HepG2 (cell line): ENCODE measurements at places on chromosomes 5 and 9. TPM values are rescaled to one million over a fixed set of nuclear protein-coding genes. Genes with fewer than 3 reads are reported as not detected.

- no peak overlapping the region for H3K4me3 ChIP-seq
- H3K27me3 ChIP-seq = no peaks in the 10 kb centered on the region
- no peak for DNase-seq
- no peaks in the 10 kb centered on the region for H3K36me3 ChIP-seq
Measured at GRCh38 chr5:76162335-76162734, 79.2 kb downstream of the SV2C start.

GRCh38 chr5:176873541-176874172 lies 25.5 kb downstream of the HK3 start:
- no peak for DNase-seq
- H3K27ac ChIP-seq = no peak overlapping the region
- peaks cover 58% of the 10 kb centered on the region; the same call in 2 of the 3 replicates for H3K27me3 ChIP-seq
- H3K4me1 ChIP-seq = peaks cover 8% of the 10 kb centered on the region; the same call in 1 of the 2 replicates
- no peak overlapping the region for H3K4me3 ChIP-seq
- no peaks in the 10 kb centered on the region for H3K36me3 ChIP-seq

- H3K4me3 ChIP-seq = no peak overlapping the region
- no peak for DNase-seq
- H3K36me3 ChIP-seq = no peaks in the 10 kb centered on the region
- H3K27me3 ChIP-seq = no peaks in the 10 kb centered on the region; the same call in 1 of the 2 replicates
Measured at GRCh38 chr5:31086839-31087415, 106.6 kb upstream of the CDH6 start.

DNA sequence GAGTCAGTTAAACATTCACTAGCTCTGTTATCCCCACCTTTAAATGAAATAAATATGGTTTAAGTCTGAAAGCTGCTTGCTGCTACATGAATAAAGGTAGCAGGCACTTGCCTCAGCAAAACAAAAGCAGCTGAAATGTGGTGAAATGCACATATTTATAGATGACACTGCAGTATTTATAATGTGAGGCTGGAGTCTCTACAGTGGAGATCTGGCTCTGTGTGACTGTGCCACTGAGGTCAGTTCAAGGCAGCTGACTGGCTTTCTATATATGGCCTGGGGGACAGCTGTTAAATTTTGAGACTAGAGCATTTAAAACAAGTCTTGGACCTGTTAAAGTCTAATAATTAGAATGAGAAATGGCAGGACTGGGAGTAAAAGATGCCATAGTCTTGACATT lies 859.6 kb upstream of the SEMA6A start:
- no peaks in the 10 kb centered on the region for H3K36me3 ChIP-seq
- DNase-seq = no peak
- H3K27ac ChIP-seq = no peak overlapping the region
- H3K4me1 ChIP-seq = no peaks in the 10 kb centered on the region
- no peaks in the 10 kb centered on the region for H3K27me3 ChIP-seq
- no peak overlapping the region for H3K4me3 ChIP-seq

GRCh38 chr5:66718374-66719002 lies 122.3 kb downstream of the MAST4 start:
- no peak overlapping the region for H3K4me3 ChIP-seq
- no peaks in the 10 kb centered on the region for H3K36me3 ChIP-seq
- H3K4me1 ChIP-seq = no peaks in the 10 kb centered on the region
- DNase-seq = no peak

Gene CCL27
- not detected in 2 replicates for total RNA-seq

- no peaks in the 10 kb centered on the region for H3K4me1 ChIP-seq
- H3K36me3 ChIP-seq = no peaks in the 10 kb centered on the region
- no peak for DNase-seq
Measured at GRCh38 chr5:1730487-1730847, 69.2 kb downstream of the MRPL36 start.

Gene CCDC69
- total RNA-seq = 45.2 and 46.3 TPM in 2 replicates

GRCh38 chr9:89946741-89947140 lies 341.9 kb downstream of the GADD45G start:
- H3K27me3 ChIP-seq = peaks cover 10% of the 10 kb centered on the region; the same call in 2 of the 3 replicates
- H3K4me1 ChIP-seq = no peaks in the 10 kb centered on the region
- H3K4me3 ChIP-seq = no peak overlapping the region
- H3K36me3 ChIP-seq = no peaks in the 10 kb centered on the region
- no peak overlapping the region for H3K27ac ChIP-seq

Gene F2RL2
- total RNA-seq = not detected in 2 replicates

Gene GALT
- 21.1 and 40.4 TPM in 2 replicates for total RNA-seq

DNA sequence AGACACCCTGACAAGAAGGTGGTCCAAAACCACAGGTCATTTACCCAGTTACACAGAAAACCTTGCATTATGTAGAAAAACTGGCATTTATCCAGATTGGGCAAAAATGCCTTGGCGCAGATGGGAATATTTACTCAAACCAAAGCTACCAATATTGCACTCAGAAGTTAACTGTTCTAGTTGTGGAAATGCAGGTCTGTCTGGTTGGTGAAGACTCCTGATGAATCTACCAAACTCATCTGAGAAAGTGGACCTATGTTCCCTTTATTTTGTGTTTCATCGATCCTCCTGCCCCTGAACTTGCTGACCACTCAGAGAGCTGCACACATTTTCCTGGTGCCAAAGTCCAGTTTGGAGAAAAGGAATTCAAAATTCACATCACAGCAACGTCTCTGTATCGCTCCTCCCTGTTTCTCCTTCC lies 85.2 kb upstream of the ALDH1A1 start:
- no peaks in the 10 kb centered on the region for H3K27me3 ChIP-seq
- H3K4me1 ChIP-seq = peaks cover 29% of the 10 kb centered on the region
- peak overlapping the region; percentile 25 for H3K27ac ChIP-seq
- peak; percentile 45 for DNase-seq
- H3K4me3 ChIP-seq = 0 out of 2 replicates have a peak overlapping the region, but pooled peaks have one; percentile 14
- H3K36me3 ChIP-seq = no peaks in the 10 kb centered on the region

DNA sequence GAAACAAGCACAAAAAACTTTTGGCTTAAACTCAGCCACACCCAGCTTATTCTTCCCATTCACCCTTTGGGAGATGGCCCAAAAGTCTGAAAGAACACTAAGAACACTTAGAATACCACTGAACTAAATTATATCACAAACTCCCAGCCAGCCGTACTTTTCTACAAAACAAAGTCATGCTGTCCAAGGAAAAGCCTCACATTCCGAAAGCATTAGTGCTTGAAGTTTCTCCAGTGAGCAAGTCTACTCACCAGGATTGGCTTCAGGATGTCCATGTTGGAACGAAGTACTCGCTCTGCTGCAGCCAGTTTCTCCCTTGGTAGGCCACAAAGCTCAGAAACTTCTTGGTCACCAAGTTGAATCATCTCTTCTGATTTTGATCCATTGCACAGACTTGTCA lies 69.7 kb downstream of the ABCA1 start:
- H3K27ac ChIP-seq = no peak overlapping the region
- no peaks in the 10 kb centered on the region for H3K27me3 ChIP-seq
- H3K4me3 ChIP-seq = no peak overlapping the region
- peaks cover 77% of the 10 kb centered on the region for H3K36me3 ChIP-seq

Gene TNFAIP8
- 11.2 and 14.9 TPM in 2 replicates for total RNA-seq

DNA sequence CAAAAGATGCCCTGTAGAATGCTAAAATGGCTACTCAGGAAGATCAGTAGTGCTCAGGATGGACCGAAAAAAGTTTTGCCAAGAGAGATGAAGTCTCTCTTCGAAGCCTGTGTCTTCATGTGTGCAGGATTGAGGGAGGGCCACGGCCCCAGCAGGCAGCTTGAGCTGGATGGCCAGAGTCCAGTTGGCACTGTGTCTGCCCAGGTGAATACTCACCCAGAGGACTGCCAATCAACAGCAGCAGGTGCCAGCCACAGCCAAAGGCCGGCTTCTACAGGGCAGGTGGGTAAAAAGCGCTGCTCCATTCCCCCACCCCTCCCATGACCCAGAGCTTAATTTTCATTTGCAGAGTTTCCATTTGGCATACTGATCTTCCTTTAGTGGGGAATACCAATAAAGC lies 287.9 kb upstream of the ZNF608 start:
- H3K4me1 ChIP-seq = no peaks in the 10 kb centered on the region
- no peaks in the 10 kb centered on the region for H3K27me3 ChIP-seq
- no peak for DNase-seq

Gene TSSK1B
- total RNA-seq = not detected in 2 replicates

GRCh38 chr9:107312376-107313050 lies 29.4 kb downstream of the RAD23B start:
- no peak for DNase-seq
- H3K4me3 ChIP-seq = no peak overlapping the region
- H3K4me1 ChIP-seq = peaks cover 28% of the 10 kb centered on the region
- no peak overlapping the region for H3K27ac ChIP-seq
- peaks cover 82% of the 10 kb centered on the region for H3K36me3 ChIP-seq

Gene RAD17
- 25.9 and 29.8 TPM in 2 replicates for total RNA-seq

DNA sequence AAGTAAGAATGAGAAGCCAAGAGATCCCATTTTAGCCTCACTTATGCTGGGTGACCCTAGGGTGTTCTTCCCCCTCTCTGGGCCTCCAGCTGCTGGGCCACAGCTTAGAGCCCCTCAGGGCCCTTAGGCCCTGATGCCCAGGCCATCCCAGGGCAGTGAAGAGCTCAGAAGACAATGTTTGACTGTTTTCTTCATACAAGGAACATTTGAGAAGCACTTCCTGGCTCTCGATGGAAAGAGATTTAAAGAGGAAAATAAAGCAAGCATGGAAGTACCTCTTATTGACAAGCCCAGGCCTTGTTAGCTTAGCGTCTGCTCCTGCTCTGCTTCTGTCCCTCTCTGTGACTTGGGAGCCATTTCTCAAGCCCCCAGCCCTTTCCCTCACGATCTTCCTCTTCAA lies 165.9 kb upstream of the SMIM23 start:
- DNase-seq = no peak
- peaks cover 20% of the 10 kb centered on the region for H3K4me1 ChIP-seq
- no peak overlapping the region for H3K27ac ChIP-seq
- no peak overlapping the region for H3K4me3 ChIP-seq

Gene ADAMTS19
- not detected in 2 replicates for total RNA-seq
